ENCODE measurements at places on chromosomes 6 and 20.
A peak's percentile ranks its signal among the peaks of the same experiment; 100 is the strongest.

DNA sequence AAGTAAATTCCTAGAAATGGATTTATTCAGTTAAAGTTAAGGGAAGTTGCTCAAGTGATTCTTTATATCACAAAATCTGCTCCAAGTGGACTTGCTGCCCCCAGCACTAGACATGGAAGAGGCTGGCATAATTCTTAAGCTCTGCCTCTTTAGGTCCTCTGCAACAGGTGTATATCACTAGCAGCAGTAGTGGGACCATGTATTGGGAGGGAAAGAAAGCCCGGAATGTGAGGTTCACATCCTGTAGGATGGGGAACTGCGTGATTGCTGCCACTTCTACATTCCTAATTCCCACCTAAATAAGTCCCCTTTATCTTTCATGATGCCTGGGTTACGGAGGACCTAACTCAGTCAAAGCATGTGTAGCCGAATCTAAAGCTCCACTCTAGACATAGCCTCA lies 13.2 kb downstream of the SPATS1 start:
- no peak for DNase-seq

GRCh38 chr20:52372169-52372568 lies 180.6 kb upstream of the ZFP64 start:
- DNase-seq: no peak

DNA sequence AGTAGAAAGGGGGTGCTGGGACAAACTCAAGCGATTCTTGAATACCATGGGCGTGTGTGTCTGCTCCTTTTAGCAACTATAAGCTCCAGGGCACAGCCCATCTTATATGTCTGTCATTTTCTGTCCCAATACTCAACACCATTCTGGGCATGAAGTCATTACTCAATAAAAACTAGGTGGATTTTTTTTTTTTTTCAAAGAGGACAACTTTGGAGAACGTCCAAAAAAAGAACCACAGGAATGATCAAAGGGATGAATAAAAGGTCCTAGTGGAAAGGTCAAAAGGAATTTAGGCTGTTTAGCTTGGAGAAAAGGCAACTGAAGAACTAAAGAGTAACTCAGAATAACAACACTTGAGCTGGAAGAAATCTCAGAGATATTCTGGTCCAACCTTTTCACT lies 24.4 kb downstream of the UQCC1 start:
- no peak for DNase-seq

GRCh38 chr6:28488916-28489365 lies 26.7 kb downstream of the GPX6 start:
- DNase-seq: peak; percentile 25

DNA sequence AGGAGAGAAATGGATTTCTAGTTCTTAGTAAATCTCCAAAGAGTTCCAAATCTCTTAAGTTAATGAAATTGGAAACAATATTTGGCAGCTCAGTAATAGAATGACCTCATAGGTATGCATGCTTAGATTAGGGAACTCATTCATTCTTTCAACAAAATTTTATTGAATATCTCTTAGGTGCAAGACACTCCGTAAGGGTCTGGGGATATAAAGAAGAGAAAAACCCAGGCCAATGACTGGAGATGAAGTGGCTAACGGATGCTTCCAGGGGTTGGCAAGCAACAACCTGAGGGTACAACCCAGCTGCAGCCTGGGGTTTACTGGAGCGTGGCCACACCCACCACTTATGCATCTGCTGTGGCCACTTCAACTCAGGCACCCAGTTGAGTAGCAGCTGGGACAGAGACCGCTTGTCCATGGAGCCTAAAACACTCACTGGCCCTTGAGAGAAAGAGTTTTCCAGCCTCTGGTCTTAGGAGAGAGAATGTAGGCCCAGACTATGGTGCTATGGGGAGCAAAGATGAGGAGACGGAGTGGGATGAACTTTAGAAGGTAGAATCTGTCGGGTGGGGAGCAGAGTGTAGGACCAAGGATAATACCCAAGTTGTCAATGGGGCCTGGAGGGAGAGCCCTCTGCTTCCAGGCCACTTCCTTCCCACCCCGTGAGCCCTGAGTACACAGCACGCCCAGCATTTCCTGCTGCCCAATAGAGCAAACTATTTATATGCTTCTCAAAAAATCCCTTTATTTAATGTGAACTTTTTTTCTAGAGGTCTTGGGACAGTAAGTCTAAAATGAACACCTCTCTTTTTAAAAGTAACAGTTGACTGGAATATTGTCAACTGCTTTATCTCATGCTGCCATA lies 46.8 kb upstream of the PXDC1 start:
- no peak for DNase-seq

DNA sequence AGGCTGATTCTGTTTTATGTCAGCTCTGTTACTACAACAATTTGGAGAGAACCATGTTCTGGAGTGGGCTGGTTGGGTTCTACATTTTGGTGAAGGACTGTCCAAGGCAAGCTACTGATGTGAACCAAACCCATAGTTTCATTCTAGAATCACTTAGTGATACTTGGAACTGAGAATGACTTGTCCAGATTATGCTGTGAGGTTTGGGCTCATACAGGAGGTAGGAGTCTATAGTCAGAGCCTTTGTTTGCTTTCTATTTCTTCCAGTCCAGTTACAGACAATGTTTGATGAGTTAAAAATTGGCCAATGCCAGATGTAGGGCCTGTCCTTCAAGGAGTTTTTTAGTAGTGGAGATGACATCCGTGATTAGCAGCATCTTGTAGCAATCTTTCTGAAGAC lies 97.9 kb downstream of the LRRC1 start:
- no peak for DNase-seq

DNA sequence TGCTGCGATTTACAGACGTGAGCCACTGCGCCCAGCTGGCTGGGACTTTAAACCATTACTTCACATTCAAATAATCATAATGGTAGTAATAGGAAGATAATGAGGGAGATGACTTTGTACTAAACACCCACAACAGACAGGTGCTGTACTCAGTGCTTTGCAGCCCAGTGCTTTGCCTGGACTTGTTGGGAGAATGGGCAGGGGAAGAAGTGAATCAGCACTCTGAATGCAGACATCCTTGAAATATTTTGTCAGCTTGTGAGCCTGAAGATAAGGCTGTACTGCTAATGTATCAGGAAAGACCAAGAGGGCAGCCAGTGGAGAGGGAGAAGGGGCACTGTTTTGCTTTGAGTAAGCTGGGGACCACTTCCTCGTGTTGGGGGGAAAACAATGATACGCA lies 17.4 kb downstream of the NKX2-2 start:
- no peak for DNase-seq

- DNase-seq: no peak
These were observed 390.2 kb downstream of the LAMA2 start for GRCh38 chr6:129273161-129273560.

DNA sequence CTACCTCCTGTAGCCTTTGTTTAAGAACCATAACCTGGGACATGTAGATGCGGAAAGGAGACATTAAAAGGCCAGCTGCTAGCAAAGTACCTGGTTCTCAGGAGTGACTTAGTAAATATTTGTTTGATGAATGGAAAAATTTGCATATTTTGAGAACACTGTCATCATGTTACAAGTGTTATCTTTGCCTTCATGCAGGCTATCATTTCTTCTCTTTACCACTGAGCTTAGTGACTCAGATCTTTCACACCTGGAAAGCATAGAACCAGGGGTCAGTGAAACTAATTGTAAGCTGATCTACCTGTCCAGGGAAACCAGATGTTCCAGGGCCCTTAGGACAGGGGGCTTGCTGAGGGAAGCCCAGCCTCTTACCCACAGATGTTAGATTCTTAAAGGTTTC lies 5.4 kb downstream of the ZFP57 start:
- no peak for DNase-seq

GRCh38 chr6:43359381-43359780 lies 10.1 kb downstream of the ZNF318 start:
- no peak for DNase-seq
